Stimulated activated CD4-positive, alpha-beta T cell treated with anti-CD3 and anti-CD28 coated beads, TNF-alpha, amount 100 ng/mL, for 24 hours (primary cell): ENCODE measurements at places on chromosomes 12 and 14.

- DNase-seq = no peak
Measured at GRCh38 chr14:37550511-37550910, 44.5 kb downstream of the FOXA1 start.

DNA sequence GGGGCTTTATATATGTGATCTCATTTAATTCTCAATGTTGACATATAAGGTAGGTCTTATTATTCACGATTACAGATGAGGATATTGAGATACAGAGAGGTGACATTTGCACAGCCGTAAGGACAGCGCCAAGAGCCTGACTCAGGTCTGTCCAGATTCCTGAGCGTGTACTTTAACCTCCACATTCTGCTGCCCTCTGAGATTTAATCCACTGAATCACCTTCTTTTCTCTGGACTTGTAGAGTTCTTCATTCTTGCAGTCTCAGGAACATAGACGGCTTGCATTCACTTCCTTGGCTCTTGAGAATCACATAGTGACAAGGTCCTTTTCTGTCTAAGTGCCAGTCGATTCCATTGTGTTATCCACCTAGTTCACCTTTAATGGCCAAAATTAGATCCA is 141.0 kb upstream of the ARHGAP5 start:
- DNase-seq = no peak

DNA sequence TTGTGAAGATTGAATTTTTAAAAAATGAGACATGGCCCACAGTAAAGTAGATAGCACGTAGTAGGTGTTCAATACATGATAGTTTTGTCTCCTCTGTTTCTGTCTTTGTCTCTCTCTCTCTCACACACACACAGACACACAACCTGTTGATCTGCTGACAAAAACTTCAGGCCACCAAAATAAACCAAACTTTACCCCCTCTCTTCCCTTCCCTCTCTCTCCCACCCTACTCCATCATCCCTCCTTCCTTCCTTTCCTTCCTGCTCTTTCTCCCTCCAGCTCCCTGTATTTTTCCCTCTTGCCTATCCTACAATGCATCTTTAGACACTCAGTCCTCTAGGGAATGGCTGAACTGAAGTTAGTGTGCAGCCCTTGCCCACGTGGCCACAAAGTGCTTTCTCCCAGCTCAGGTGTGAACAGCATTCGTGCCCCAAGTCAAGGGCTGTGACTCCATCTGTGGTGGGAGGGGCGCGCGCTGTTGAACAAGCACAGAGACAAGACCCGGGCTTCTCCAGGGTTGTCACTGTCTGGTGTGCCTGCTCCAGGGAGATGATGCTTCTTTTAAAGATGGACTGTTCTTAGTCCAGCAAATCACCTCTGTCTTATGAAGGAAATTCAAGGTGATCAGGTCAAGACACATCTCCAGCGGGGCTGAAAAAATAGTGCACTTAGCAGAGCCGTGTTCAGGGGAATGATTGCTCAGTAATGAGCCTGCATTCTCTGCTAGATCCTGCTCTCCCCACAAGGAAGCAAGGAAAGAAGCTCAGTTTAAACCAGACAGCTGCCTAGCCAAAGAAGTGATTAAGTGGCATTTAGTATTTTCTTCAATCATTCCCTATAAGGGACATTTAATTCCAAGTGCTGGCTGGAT is 75.3 kb downstream of the WSCD2 start:
- no peak for DNase-seq

GRCh38 chr12:10557766-10558165 is 52.1 kb downstream of the EIF2S3B start:
- no peak for DNase-seq

DNA sequence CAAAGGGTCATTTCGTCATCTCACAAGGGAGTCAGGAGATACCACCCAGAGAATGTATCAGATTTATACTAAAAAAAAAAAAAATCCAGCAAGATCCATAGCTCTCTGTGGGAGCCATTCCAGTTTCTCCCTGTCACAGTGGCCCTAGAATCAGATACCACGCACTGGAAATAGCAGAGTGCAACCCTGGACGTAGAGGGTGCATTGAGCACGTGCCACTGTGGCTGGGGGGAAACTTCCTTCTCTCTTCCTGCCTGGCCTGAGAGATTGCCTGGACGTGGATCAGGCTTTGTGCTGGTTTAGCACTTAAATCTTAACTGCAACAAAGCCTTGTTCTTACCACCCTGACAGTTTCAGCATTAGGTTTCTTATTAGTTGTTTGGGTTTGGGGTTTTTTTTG is 124.3 kb downstream of the FBXL14 start:
- no peak for DNase-seq

GRCh38 chr12:72535212-72535990 is 263.2 kb downstream of the TRHDE start:
- no peak for DNase-seq

- DNase-seq = no peak
Measured at GRCh38 chr12:95258803-95259202, 41.2 kb downstream of the VEZT start.

GRCh38 chr12:46456356-46457334 is 84.1 kb upstream of the SLC38A2 start:
- DNase-seq = no peak

DNA sequence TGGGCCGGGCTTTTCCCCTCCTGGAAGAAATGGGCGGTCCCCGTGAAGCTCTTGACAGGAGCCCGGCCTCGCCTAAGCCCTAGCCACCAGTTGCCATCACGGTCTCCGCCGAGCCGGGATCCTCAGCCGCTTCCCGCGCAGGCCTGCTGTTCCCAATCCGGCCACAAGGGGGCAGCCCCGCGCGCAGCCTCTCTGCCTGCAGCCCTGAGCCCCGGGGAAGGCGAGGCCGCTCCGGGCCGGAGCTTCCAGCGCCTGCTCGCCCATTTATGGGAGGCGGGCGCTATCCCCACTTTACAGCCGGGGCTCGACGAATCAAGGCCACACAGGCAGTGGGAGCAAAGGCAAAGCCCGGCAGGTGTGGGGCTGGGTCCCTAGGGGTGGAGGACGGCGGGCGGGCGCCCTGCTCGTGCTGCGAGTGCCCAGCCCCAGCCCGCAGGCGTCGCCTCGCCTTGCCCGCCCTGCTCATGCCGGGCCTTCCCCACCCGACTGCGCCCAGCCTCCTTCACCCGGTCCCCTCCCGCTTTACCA is 61.5 kb downstream of the LGMN start:
- DNase-seq = peak; percentile 33

DNA sequence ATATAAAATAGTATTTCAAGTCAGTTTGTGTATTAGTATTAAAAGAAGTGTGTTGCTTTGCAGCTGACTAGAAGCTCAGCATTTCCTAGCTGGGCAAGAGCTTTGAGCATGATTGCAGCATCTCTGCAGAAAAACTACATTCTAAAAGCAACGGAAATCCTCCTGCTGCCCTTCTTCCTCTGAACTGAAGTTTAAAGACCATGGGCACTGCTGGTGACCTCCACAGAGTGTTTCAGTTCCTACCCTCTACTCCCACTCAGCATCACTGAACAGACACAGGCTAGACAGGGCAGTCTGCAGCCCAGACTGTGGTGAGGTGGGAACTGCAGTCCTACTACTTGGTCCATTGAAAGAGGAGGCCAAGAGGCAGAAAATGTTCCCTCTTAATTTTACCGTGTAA is 59.0 kb downstream of the FAR2 start:
- no peak for DNase-seq

DNA sequence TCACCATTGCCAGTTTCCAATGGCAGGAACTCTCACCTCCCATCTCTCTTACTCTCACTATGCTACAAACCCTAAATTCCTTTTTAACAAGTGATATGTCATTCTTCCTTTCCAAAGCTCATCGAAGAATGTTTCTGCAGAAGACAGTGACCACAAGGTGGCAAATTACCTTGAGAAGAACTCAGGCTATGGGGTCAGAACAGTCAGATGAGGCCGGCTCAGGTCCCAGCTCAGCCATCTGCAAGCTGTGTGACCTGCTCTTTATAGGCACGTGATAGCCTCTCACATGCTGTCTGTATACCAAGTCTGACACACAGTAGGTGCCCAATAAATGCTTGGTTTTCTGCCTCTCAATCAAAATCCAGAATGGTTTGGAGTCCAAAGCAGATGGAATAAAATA is 80.7 kb downstream of the FOXN3 start:
- no peak for DNase-seq

- DNase-seq = no peak
Measured at GRCh38 chr12:28040246-28040645, 67.7 kb upstream of the PTHLH start.

GRCh38 chr14:23935158-23935557 is 18.4 kb upstream of the DHRS4 start:
- no peak for DNase-seq

DNA sequence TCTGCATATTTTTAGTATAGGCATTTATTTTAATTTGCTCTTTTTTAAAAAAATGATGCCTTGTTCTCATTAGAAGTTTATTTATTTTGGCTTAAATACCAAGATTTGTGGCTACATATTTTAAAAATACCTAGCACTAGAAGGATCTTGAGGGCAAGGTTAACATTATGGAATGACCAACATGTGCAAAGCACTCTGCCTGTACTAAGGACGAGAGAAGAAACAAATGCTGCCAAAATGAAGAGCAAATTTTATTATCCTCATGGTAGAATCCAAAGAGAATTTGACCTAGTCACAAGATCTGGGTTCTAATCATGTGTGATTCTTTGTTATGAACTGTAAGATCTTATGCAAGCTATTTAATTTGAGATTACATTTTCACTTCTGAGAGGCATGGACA is 2.8 kb downstream of the CAND1 start:
- DNase-seq = no peak

GRCh38 chr14:53126731-53127130 is 26.4 kb downstream of the DDHD1 start:
- no peak for DNase-seq

DNA sequence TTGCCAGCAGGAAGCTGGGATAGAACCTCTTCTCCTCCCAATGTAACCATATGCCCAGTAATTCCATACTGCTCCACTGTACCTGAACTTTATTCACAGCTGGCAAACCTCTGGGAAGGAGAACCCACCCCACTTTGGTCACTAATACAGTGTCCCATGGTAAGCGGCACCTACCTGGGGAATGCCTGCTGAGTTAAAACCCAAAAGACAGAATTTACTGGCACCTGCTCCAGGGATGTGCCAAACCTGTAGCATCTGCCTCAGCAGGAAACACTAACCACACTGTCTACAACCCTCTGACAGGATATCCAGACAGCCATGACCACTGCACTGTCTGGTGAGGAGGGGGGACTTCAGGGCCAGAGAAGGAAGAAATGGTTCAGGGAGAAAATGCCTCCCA is 26.6 kb downstream of the DDX24 start:
- no peak for DNase-seq

GRCh38 chr14:22320362-22320750 is 268.7 kb downstream of the DAD1 start:
- DNase-seq = no peak

GRCh38 chr12:65494537-65494936 is 216.1 kb downstream of the MSRB3 start:
- DNase-seq = no peak

DNA sequence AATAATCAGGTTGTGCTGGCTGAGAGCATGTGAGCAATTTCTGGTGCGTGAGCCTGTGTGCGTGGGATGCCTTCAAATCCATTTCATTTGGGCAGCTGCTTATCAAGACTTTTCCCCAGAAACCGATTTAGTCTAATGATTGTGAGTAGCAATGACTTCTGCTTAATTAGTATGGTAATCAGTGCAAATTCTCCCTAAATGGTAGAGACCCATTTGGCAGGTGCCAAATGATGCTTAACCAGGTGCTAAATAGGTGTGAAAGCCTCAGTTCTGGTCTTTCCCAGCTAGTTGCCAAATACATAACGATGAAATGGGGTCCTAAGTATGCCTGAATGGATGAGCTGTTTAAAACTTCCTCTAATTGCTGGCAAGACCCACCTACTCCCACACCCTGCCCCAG is 248.4 kb upstream of the CCDC196 start:
- no peak for DNase-seq

DNA sequence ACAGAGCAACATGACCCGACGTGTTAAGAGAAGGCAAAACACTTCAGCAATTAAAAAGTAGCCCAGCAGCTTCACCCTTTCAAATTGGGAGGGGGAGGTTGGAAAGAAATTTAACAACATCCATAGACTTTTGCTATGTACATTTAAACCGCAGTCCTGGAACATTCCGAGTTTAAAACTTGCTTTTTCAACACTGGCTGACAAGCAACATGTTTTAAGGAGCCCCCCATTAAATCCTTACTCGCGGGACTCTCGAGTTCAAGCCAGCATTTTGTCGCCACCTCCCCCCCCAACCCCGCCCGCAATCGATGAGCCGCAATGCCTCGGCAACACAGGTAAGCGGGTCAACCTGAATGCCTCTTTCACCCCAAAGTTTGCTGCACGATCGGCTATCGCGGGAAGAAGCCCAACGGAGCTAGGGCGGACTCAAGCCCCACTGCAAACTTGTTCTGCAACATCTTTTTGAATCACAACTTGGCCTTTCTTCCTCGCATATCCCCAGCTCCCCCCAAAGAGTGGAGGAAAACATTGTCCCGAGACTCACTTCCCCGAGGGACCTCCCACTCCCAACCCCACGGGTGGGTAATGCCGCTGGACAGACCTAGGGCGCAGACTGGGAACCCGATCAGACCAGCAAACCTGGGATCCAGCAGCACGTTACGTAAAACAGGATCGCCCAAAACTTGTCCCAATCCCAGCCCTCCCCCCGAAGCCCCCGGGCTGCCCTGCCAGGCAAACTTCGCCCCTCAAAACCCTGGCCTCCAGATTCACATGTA is 777 bp downstream of the ZFP36L1 start:
- no peak for DNase-seq

DNA sequence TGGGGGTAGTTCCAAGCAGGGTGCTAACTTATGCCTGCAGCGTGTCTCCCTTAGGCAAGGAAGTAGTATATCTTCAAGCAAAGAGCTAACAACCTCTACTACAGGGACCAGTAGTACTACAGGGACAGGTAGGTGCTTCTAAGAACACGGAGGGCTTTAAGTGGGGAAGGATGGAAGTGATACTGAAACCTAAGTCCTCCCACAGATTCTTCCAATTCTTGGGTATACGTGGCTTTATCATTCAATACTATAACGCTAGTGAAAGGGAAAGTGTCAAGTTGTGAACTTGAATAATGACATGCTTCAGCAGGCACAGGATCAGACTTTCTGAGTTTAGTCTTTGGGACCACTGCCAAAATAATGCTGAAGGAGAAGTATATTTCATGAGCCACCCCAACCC is 241.7 kb downstream of the CEP128 start:
- DNase-seq = no peak

DNA sequence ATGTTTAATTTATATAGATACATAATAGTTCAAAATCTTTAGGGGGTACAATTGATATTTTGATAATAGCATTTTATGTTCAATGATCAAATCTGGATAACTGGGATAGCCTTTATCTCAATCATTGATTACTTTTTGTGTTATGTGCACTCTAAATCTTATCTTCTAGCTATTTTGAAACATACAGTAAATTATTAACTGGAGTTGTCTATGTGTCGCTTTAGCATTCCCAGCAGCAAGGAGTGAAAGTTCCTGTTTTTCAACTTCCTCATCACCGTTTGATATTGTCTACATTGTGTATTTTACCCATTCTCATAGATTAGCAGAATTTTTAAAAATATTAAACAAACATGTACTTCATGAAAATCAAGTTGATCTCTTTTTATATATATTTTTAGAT is 1207.4 kb downstream of the TMEM121 start:
- no peak for DNase-seq

- no peak for DNase-seq
Measured at GRCh38 chr14:61705017-61705416, 9.7 kb downstream of the HIF1A start.
